ENCODE measurements at places on chromosomes 16 and 17. TPM values are rescaled to one million over a fixed set of nuclear protein-coding genes. Genes with fewer than 3 reads are reported as not detected.

TCAP gene
- total RNA-seq: 1.5 TPM

DLX4 gene
- not detected for total RNA-seq

DPEP3 gene
- total RNA-seq: 0.94 TPM

DNA sequence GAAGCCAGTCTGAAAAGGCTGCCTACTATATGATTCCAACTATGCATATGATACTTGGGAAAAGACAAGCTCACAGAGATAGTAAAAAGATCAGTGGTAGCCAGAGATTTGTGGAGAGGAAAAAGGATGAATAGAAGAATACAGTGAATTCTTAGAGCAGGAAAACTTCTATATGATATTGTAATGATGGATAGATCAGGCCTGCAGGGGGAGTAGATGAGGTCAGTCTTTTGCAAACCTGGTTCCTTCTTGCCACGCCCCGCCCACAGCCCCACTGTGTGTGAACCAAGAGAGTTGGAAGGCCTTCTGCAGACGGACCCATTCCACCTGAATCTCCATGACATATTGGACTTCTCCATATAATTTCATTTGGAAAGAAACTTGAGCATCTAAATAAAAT, 761 bp upstream of the CCL8 start:
- DNase-seq: no peak
- peaks cover 16% of the 10 kb centered on the region for H3K4me1 ChIP-seq
- no peak overlapping the region for H3K4me3 ChIP-seq
- no peaks in the 10 kb centered on the region for H3K27me3 ChIP-seq
- peak overlapping the region; percentile 52 for H3K27ac ChIP-seq
- no peaks in the 10 kb centered on the region for H3K36me3 ChIP-seq

DNA sequence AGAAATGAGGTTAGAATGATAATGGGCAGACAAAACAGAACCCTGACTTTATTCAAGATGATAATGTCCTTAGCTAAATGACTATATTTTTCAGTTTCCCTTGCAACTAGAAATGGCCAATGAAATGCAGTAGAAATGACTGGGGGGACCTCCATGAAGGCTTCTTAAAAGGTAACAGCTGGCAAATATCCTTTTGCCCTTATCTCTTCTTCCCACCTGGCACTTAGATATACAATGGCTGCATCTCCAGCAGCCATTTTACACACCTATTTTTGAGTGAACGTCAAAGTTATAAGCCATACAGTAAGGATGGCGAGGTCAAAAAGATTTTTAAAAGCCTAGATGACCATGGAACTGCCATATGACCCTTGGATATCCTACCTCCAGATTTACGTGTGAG, 39.9 kb downstream of the USP32 start:
- H3K27ac ChIP-seq: no peak overlapping the region
- no peak for DNase-seq
- H3K36me3 ChIP-seq: no peaks in the 10 kb centered on the region
- H3K4me1 ChIP-seq: no peaks in the 10 kb centered on the region

DNA sequence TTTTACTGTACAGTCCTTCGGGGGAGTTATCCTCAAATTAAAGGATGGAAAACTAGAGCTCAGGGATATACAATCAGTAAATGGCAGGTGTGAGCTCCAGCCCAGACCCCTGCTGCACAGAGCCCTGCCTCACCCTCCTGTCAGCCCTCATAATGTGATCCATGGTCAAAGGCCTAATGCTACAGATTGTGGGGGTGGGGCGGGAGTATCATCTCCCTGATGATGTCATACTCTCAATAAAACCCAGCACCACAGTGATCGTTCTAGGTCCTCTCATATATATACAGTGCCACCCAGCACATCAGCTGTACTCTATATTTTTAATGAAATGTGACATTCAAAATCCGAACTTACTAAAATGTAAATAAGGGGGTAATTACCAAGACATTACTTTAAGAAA, 61.5 kb downstream of the SLC39A11 start:
- no peak overlapping the region for H3K4me3 ChIP-seq
- H3K4me1 ChIP-seq: no peaks in the 10 kb centered on the region
- no peak overlapping the region for H3K27ac ChIP-seq
- DNase-seq: no peak
- peaks cover 19% of the 10 kb centered on the region for H3K36me3 ChIP-seq
- H3K27me3 ChIP-seq: no peaks in the 10 kb centered on the region

CLN3 gene
- total RNA-seq: 44.1 TPM

KRTAP4-4 gene
- total RNA-seq: not detected

ODAD4 gene
- total RNA-seq: not detected

DNA sequence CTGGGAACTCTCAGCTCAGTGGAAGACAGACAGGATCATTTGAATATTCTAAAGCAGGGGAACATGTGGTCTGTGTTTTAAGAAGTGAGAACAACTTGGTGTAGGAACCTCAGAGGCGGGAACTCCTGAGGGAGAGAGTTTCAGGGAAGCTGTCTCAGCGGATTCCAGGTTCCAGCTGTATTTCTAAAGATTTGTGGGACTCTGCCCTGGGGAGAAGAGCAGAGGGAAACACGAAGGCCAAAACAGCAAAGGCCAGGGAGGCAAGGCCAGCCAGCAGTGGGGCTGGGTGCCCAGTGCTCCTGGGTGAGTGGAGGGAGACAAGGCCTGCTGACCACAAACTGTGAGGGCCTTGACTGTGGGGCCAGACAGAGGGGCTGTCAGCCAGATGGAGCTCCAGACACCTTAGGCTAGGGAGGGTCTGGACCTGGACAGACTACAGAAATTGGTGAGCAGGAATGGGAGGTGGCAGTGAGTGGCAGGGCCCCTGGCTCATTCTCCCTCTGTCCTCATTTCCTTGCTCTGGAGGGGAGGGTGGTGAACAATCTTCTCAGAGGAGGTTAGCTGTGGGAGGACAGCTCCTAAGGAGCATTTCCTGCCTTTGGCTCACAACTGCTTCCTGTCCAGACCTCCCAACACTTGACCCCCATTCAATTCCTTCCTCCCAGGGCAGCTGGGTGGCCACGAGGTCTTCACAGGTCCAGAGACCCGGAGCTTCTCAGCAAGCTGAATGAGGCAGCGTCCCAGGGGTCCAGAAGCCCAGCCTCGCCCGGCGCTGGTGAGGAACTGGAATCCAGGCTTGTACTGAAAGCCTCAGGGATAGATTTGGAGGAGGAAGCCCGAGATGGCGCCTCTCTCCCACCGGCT, 21.0 kb upstream of the FZD2 start:
- H3K4me3 ChIP-seq: no peak overlapping the region
- H3K4me1 ChIP-seq: peaks cover 19% of the 10 kb centered on the region
- peak; percentile 74 for DNase-seq
- peak overlapping the region; percentile 44 for H3K27ac ChIP-seq

- no peaks in the 10 kb centered on the region for H3K4me1 ChIP-seq
- H3K36me3 ChIP-seq: peaks cover 55% of the 10 kb centered on the region
- no peak overlapping the region for H3K27ac ChIP-seq
Measured at GRCh38 chr17:20236578-20237227, 227.5 kb downstream of the SPECC1 start.

DNA sequence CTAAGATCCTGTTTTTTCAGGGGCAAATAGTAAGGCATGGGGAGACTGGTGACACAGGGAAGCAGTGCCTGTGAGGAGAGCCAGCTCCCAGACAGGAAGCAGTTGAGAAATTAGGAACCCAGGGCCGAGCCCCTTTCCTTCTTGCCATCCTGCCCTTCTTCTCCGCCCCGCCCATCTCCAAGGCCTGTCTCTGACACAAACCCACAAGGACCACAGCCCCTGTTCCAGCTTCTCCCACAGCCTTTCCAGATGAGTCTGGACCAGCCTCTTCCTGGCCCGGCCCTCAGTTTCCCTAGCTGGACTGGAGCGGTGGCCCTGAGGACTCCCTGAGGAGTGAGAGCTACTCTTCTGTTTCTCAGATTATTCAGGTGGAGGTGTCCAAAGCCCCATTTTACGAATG, 9.9 kb downstream of the CCDC102A start:
- DNase-seq: peak; percentile 67
- peaks cover 13% of the 10 kb centered on the region for H3K4me1 ChIP-seq
- peaks cover 7% of the 10 kb centered on the region for H3K36me3 ChIP-seq
- no peaks in the 10 kb centered on the region for H3K27me3 ChIP-seq
- H3K27ac ChIP-seq: no peak overlapping the region

- H3K4me3 ChIP-seq: no peak overlapping the region
- DNase-seq: no peak
- H3K27ac ChIP-seq: no peak overlapping the region
- peaks cover 22% of the 10 kb centered on the region for H3K27me3 ChIP-seq
- peaks cover 13% of the 10 kb centered on the region for H3K4me1 ChIP-seq
Measured at GRCh38 chr17:73947966-73948355, 255.5 kb upstream of the RPL38 start.

GRCh38 chr16:11611871-11612664, 25.3 kb upstream of the LITAF start:
- no peaks in the 10 kb centered on the region for H3K27me3 ChIP-seq
- peak overlapping the region; percentile 85 for H3K27ac ChIP-seq
- no peak overlapping the region for H3K4me3 ChIP-seq
- peaks cover 72% of the 10 kb centered on the region for H3K4me1 ChIP-seq
- DNase-seq: peak; percentile 93

GRCh38 chr16:26019381-26020242, 327.9 kb downstream of the HS3ST4 start:
- DNase-seq: no peak
- H3K4me3 ChIP-seq: no peak overlapping the region
- H3K27me3 ChIP-seq: no peaks in the 10 kb centered on the region
- H3K27ac ChIP-seq: no peak overlapping the region
- no peaks in the 10 kb centered on the region for H3K4me1 ChIP-seq

CDK3 gene
- total RNA-seq: 10.9 TPM

DNA sequence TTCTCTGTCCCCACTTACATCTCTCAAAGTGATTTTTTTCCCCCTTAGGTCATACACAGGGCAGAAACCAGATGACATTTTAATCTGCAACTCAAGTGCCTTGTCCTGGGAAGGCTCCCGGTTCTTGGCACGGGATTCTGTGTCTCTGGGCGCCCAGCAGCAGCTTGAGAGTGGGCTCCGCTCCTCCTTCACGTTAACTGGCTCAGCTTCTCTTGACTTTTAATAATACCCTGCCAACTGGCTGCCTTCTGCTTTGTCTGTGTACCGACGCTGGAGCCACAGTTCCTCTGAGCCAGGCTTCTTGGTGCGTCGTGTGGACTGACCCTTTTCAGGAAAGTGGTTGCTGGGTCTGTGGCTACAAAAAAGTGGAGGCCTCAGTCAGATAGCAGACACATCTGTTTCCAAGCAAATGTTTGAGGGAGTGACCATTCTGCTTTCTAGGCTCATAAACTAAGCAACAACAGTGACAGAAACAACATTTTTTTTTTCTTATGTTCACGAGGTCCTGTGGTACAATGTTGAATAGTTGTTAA, 64.9 kb downstream of the IRF8 start:
- no peaks in the 10 kb centered on the region for H3K36me3 ChIP-seq
- DNase-seq: no peak
- no peak overlapping the region for H3K4me3 ChIP-seq
- peaks cover 21% of the 10 kb centered on the region for H3K4me1 ChIP-seq
- H3K27me3 ChIP-seq: no peaks in the 10 kb centered on the region
- H3K27ac ChIP-seq: peak overlapping the region; percentile 20

FOXN1 gene
- total RNA-seq: not detected

CTRB1 gene
- total RNA-seq: 2.4 TPM

KRT28 gene
- total RNA-seq: not detected

DNA sequence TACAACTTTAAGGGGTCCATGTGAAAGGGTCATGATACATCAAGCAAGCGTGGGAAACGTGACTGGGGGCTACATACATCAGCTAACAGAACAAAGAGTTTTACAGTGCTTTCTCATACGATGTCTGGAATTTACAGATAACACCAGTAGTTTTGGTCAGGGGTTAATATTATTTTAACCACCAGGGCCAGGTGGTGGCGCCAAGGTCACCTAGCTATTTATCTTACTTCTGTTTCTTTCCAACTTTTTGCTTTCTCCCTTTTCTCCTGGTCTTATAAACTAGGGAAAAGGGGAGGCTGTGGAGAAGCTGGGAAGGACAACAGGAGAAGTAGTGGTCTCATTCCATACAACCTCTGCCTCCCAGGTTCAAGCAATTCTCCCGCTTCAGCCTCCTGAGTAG, 37.9 kb downstream of the CLEC3A start:
- H3K4me1 ChIP-seq: no peaks in the 10 kb centered on the region
- H3K36me3 ChIP-seq: no peaks in the 10 kb centered on the region
- H3K27me3 ChIP-seq: no peaks in the 10 kb centered on the region
- H3K4me3 ChIP-seq: no peak overlapping the region

DNA sequence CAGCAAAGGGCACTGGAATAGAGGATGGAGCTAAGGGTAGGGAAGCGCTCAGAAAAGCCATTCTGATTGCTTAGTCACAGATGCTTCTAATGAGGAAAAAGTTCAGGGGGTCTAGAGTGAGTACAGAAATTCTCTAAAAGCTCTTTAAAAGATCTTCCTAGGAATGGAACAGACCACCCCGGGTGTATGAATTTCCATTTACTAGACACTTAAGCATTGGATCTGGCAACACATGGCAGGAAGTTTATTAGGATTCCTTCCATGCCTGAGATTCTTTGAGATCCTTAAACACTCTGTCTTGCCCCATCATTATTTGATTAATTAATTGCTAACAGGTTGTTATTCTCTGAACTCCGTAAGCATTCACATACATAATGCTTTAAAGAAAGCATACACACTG, 8.5 kb downstream of the KRTAP9-7 start:
- no peaks in the 10 kb centered on the region for H3K27me3 ChIP-seq
- H3K4me1 ChIP-seq: no peaks in the 10 kb centered on the region
- H3K27ac ChIP-seq: no peak overlapping the region
- no peaks in the 10 kb centered on the region for H3K36me3 ChIP-seq
- H3K4me3 ChIP-seq: no peak overlapping the region

DNA sequence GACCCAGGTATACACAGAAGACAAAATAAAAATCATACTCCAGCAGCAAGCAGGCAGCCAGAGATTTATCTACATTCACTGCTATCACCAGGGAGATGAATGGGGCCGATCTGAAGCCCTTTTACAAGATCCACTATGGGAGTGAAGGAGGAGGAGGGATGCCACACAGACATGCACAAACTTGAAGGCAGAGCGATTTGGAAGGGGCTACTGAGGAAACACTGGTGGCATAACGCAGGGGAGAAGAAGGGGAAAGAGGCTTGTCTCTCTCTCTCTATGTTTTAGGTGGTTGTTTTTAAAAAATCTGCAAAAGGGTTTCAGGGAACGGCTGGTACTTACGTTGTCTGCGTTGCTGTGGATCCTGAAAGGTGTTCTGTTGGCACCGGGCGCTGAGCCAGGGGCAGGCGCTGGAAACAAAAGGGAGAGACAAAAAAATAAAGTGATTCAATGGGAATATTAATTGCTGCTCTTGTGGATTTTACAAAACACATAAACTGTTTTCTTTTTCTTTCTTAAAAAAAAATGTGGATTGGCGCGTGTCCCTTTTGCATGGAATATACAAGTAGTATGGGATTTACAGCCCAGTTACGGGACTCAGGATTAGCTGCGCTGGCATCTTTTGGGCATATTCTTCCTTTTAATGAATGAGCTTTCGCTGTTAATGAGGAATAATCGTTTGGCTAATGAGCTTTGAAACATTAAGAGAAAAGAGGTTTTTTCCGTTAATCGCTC, 255.3 kb upstream of the PMFBP1 start:
- no peak overlapping the region for H3K27ac ChIP-seq
- H3K4me3 ChIP-seq: no peak overlapping the region
- H3K4me1 ChIP-seq: no peaks in the 10 kb centered on the region
- H3K36me3 ChIP-seq: no peaks in the 10 kb centered on the region
- no peak for DNase-seq
- H3K27me3 ChIP-seq: no peaks in the 10 kb centered on the region

Measured in spleen (tissue), 13 donors.